ENCODE measurements at places on chromosomes 2 and 18. TPM values are rescaled to one million over a fixed set of nuclear protein-coding genes. Genes with fewer than 3 reads are reported as not detected.

DNA sequence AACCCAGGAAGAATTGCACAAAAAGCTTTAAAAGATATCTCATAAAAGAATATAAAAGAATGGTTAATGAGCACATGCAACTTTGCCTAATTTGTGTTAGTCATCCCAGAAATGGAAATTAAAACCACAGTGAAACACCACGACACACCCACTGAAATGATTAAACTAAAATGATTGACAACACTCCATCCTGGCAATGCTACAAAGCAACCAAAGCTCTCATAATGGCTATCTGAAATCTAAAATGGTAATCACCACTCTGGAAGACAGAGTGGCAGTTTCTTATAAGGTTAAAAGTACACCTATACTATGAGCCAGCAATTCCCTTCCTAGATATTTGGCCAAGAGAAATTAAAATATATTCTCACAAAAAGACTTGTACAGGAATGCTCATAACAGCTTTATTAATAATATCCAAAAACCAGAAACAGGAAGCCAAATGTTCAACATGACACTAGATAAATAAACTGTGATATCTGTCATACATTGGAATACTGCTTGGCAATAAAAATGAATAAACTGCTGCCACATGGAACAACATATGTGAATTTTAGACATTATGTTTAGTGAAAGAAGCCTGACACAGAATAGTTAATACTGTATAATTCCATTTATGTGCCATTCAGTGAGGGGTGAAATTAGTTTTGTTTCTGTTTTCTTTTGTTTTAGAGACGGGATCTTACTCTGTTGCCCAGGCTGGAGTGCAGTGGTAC, 105.3 kb upstream of the BCL2L11 start:
- H3K4me3 ChIP-seq = no peak overlapping the region
- no peak overlapping the region for H3K27ac ChIP-seq
- peaks cover 15% of the 10 kb centered on the region for H3K27me3 ChIP-seq
- H3K4me1 ChIP-seq = no peaks in the 10 kb centered on the region

EPAS1 gene
- total RNA-seq = 7.9 TPM

GAL3ST2 gene
- not detected for total RNA-seq

- H3K27ac ChIP-seq = no peak overlapping the region
- no peaks in the 10 kb centered on the region for H3K36me3 ChIP-seq
- no peak for DNase-seq
These were observed 5.3 kb upstream of the SCG2 start for GRCh38 chr2:223607476-223607875.

GRCh38 chr2:229641676-229642075, 72.7 kb downstream of the DNER start:
- no peaks in the 10 kb centered on the region for H3K36me3 ChIP-seq
- no peaks in the 10 kb centered on the region for H3K4me1 ChIP-seq
- H3K4me3 ChIP-seq = no peak overlapping the region
- DNase-seq = no peak

DNA sequence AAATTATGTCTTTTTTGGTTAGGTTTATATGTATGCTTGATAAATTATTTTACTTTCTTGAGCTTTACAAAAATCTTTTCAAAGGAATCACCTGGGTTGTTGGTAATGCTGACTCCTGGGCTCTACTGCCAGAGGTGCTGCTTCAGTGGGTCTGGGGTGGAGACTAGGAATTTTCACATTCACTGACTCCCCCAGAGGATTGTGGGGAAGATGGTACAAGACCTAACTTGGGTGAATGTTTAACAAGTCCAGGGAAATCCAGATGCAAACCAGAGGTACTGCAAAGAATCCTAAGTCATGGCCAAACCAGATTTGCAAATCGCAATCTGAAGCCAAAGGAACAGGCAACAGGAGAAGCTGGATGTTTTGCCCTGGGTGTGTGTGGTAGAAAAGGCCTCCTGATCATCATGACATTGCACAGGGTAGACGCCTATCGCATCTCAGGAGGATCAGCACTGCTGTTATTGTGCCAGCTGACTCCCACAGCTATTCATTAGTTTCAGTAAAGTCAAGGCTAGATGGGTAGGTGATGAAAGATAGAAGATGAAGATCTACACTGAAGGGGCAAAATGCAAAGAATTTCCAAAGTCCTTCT, 185.2 kb downstream of the BARD1 start:
- no peaks in the 10 kb centered on the region for H3K27me3 ChIP-seq
- no peaks in the 10 kb centered on the region for H3K36me3 ChIP-seq
- H3K4me1 ChIP-seq = no peaks in the 10 kb centered on the region
- no peak for DNase-seq
- no peak overlapping the region for H3K4me3 ChIP-seq

SH3BP4 gene
- total RNA-seq = not detected

FAM110C gene
- 0.21 TPM for total RNA-seq

Data from activated CD4-positive, alpha-beta T cell treated with anti-CD3 and anti-CD28 coated beads, Interleukin-2, amount 10 ng/mL, durations not matched to agents 7 days and 5 days (primary cell).